Keratinocyte (primary cell): ENCODE measurements at places on chromosomes 1 and 21.

- H3K27ac ChIP-seq: peak overlapping the region; percentile 95
- no peaks in the 10 kb centered on the region for H3K27me3 ChIP-seq
- peaks cover 27% of the 10 kb centered on the region for H3K4me1 ChIP-seq
- peak; percentile 93 for DNase-seq
Observed at GRCh38 chr1:161074676-161075368, 5.1 kb upstream of the ARHGAP30 start.

DNA sequence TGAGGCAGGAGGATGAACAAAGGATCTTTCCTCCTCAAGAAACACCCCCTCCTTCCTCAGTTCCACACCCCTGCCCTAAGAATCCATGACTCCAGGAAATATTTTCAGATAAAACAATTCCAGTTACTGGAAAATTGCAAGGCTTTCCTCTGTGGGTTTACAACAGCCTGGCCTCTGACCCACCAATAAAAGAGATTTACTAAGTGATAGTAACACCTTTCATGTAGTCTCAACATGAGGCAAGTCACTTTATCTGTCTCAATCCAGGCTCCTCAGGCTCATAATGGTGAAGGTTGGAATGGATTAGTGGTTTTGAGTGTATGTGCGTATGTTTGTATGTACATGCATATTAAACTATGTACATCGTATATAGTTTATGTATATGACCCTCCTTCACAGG lies 71.4 kb upstream of the PPP2R5A start:
- DNase-seq: no peak
- no peaks in the 10 kb centered on the region for H3K4me1 ChIP-seq
- H3K27me3 ChIP-seq: no peaks in the 10 kb centered on the region
- H3K36me3 ChIP-seq: no peaks in the 10 kb centered on the region
- no peak overlapping the region for H3K27ac ChIP-seq

GRCh38 chr1:219478811-219479210 lies 134.1 kb downstream of the ZC3H11B start:
- H3K27ac ChIP-seq: no peak overlapping the region
- H3K4me1 ChIP-seq: no peaks in the 10 kb centered on the region
- DNase-seq: no peak
- H3K4me3 ChIP-seq: no peak overlapping the region
- H3K27me3 ChIP-seq: no peaks in the 10 kb centered on the region

DNA sequence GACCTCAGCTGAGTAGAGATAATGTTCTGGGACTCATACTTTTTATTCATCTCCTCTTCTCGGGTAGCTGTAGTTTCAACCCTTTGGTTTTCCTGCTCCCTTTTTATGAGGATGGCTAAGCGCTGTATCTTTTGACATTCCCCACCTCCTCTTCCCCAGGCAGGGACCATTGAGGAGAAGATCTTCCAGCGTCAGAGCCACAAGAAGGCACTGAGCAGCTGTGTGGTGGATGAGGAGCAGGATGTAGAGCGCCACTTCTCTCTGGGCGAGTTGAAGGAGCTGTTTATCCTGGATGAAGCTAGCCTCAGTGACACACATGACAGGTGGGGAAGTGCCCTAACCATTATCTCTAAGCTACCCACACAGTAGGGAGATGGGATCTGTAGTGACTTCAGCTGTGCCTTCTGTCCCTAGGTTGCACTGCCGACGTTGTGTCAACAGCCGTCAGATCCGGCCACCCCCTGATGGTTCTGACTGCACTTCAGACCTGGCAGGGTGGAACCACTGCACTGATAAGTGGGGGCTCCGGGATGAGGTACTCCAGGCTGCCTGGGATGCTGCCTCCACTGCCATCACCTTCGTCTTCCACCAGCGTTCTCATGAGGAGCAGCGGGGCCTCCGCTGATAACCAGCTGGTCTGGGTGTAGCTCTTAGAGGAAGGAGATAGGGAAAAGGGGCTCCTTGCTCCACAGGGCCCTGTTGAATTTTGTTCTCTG lies 25.6 kb downstream of the LRRC41 start:
- H3K36me3 ChIP-seq: peaks cover 20% of the 10 kb centered on the region
- H3K4me3 ChIP-seq: no peak overlapping the region
- no peak for DNase-seq
- no peak overlapping the region for H3K27ac ChIP-seq
- H3K27me3 ChIP-seq: no peaks in the 10 kb centered on the region
- H3K4me1 ChIP-seq: no peaks in the 10 kb centered on the region

DNA sequence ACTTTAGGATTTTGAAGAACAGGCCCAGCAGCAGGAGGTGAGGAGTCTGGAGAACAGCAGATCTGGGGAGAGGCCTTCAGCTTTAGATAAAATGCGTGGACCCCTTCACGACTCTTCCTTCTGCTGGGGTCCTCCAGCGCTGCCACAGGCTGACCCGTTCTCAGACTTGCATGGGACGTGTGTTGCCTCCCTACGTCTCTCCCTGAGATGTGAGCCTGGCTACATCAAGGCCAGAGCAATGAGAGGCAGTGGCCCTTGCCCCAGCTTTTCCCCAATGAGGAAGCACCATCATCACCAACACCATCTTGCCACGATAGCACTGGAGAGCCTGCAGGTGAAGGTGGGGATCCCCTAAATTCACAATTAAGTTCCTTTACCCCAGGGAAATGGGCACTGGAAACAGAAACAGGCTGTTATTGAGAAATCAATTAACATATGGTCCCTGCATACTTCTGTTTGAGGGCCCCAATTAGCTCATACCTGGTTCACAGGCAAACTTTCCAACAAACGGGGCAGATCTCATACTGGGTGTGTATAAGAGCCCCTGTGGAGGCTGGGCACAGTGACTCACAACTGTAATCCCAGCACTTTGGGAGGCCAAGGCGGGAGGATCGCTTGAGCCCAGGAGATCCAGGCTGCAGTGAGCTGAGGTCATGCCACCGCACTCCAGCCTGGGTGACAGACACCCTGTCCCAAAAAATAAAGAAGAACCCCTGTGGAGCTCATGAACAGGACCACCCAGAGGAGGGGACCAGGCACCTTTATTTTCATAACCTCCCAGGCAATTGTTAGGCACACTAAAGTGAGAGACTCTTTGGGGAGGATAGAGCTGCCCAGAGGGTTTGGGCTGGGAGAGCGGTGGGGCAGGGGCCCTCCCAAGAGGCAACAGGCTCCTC lies 12.1 kb upstream of the ADAMTSL4 start:
- H3K27me3 ChIP-seq: no peaks in the 10 kb centered on the region
- H3K4me1 ChIP-seq: peaks cover 45% of the 10 kb centered on the region
- no peak for DNase-seq
- H3K4me3 ChIP-seq: no peak overlapping the region
- H3K27ac ChIP-seq: peak overlapping the region; percentile 78

DNA sequence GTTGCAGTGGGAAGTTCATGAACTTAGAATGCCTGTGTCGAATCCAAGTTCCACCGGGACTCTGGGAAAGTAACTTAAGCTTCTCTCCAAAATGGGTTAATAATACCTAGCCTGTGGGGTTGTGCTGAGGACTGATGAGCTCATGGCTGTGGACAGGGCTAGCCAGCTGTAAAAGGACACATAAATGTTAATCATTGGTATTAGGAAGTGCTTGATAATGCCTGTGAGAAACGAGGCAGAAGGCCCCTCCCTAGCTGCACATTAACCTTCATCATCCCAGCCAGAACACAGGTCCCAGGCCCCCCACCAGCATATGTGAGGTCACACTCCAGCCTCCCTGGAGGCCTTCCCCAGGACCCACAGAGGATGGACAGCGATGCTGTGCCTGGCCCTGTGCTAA lies 789 bp upstream of the GJB4 start:
- no peak for DNase-seq
- peaks cover 16% of the 10 kb centered on the region for H3K36me3 ChIP-seq
- H3K4me1 ChIP-seq: peaks cover 90% of the 10 kb centered on the region
- peak overlapping the region; percentile 77 for H3K27ac ChIP-seq
- no peaks in the 10 kb centered on the region for H3K27me3 ChIP-seq

DNA sequence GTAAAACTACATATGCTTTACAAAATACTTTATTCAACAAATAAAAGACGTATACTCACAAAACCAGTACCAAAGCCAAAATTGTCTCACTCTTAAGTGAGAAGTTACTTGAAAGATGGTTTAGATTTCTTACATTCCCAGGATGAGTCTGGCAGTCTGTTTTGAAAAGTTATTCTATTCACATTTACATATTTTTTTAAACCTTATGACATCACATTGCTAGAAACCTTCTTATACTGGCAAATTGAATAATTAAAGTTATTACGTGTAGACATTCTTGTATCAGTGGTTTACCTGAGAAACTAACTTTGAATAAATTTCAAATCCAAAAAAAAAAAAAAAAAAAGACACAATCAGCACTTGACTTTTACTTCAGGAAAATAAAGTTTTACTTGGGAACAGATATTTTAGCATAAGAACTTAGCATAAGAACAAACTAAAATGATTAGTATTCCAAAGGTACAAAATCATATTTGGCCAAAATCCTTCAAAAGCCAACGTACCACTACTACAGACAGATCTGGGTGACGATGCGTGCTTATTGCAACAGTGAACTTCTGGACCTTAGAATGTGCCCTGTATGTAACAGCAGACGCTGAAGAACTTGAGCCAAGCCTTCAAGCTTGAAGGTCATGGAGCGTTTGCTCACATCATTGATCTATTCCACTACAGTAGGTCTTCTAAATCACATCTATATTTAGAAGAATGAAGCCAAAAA lies 2.5 kb downstream of the CDC42BPA start:
- no peak for DNase-seq
- no peaks in the 10 kb centered on the region for H3K36me3 ChIP-seq
- H3K4me3 ChIP-seq: peak overlapping the region; percentile 94

DNA sequence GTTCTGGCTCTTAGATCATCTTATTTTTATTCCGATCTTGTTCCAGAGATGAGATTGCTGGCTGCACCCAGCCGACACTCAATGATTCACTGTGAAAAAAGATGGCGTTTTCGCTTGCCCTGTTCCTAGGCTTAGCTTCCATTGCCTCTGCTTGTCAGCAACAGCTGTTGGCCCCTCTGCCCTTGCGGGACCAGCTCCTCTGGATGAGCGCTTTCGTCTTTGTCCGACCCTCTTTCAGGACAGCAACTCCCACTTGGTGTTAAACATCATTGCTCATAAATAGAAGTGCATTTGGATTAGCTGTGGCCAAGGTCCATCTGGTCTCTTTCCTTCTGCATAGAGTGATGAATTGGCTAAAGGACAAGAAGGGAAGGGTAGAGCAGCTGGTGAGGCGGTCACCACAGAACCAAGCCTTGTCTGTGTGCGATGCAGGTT lies 43.5 kb upstream of the SCCPDH start:
- no peaks in the 10 kb centered on the region for H3K4me1 ChIP-seq
- no peak overlapping the region for H3K4me3 ChIP-seq
- no peaks in the 10 kb centered on the region for H3K36me3 ChIP-seq
- no peak overlapping the region for H3K27ac ChIP-seq
- H3K27me3 ChIP-seq: no peaks in the 10 kb centered on the region
- DNase-seq: no peak

DNA sequence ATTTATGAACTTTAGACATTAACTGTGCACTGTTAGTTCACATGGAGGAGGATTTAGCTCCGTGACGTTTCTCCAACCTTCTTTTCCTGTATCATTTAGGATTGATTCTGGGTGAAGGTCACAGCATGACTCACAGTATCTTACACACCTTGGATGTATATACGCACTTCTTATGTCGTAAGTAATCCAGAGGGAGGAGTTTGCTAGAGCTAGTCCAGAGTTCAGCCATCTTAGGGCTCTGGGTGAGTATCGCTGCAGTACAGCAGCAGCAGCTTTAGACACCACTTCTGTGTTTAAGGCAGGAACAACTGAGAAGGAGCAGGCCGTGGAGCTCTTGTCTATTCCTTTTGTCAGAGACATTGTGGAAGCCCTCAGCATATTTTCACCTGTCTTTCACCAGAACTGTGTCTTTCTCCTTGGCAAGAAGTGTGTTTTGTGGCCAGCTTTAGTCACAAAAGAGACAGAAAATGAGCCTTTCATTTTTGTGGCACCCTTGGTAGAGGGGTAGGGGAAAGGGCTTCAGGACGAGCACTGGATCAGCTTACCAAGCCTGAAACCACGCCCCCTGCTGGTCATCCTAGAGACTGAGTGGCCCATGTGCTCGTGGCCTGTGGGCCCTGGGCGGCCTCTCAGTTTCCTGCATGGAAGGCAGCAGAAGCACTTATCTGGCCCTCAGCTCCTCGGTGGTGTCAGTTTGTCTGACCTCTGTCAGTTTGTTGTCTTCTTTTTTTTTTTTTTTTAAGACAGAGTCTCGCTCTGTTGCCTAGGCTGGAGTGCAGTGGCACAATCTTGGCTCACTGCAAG lies 64.0 kb downstream of the ADARB1 start:
- no peak overlapping the region for H3K4me3 ChIP-seq
- no peaks in the 10 kb centered on the region for H3K4me1 ChIP-seq
- no peak for DNase-seq
